Cerebellar nuclear complex (tissue), 1 donor: ENCODE measurements at places on chromosomes 4 and X.

GRCh38 chr4:41106694-41107419 lies 107.5 kb downstream of the APBB2 start:
- no peak for DNase-seq

- no peak for DNase-seq
Measured at GRCh38 chr4:69731241-69731640, 29.2 kb downstream of the SULT1B1 start.

- no peak for DNase-seq
Measured at GRCh38 chrX:2502668-2503519, 2.1 kb upstream of the DHRSX start.

- no peak for DNase-seq
Measured at GRCh38 chr4:57314636-57315035, 204.5 kb upstream of the IGFBP7 start.

GRCh38 chr4:78707268-78707667 lies 68.9 kb upstream of the BMP2K start:
- no peak for DNase-seq

- DNase-seq, result no peak
Measured at GRCh38 chrX:40736170-40736505, 796 bp upstream of the MED14 start.

GRCh38 chrX:44310227-44310626 lies 33.2 kb downstream of the EFHC2 start:
- no peak for DNase-seq

- DNase-seq, result no peak
Measured at GRCh38 chr4:127782275-127783025, at the start of gene HSPA4L. HSPA4L (plus strand) TSS chr4:127782322; CDS start chr4:127782551, 229 bp downstream.

GRCh38 chr4:1234309-1234695 lies 14.6 kb downstream of the CTBP1 start:
- no peak for DNase-seq

DNA sequence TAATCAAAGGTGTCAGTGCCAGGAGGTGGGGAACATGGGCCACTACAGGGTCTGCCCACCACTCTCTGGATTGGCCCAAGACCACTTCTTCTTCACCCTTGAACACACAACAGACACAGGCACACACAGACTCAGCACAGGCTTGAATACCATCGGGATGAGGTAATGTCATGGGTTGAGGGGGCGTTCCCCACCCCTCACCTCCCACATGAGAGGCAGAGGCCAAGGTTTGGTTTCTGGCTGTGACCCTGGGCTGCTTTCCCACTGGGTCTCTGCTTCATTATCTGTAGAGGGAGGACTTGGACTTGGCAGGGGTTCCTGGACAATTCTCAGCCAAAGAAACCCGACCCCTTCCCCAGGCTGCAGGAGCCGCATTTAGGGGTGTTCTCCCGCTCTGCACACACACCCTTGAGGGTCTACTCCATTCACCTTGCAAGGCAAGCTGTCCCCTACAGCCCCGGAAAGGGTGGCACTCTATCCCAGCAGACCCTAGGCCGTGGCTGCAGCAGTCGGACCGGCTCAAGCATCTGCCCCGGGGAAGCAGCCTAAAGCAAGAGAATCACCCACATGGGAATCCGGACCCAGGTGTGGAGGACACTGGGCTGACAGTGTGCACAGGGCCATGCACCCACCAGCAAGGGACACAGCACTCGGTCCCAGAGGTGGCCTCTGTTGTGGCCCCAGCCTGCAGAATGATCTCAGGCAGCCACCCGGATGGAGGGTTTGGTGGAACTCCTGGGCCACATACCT lies 62.4 kb downstream of the TRMT44 start:
- DNase-seq, result no peak

- DNase-seq, result no peak
Measured at GRCh38 chr4:11209826-11210225, 218.9 kb downstream of the HS3ST1 start.

DNA sequence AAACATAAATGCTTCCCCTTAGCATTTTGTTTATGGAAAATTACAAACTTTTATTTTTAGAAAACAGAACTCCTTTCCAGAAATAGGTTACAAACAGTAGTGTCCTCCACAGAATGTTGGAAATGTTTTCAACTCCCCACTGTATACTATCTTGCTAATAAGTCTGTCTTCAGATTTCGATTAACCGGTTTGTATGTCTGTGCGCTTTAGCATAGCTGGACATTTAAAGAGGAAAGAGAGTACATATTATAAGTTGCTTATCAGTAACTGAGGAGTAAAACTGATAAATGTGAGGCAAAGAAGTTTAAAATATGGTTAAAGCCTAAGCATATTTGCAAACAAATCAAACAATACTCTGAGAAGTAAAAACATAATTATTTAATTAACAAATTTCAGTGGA lies 3.4 kb downstream of the CXCL8 start:
- DNase-seq, result no peak

DNA sequence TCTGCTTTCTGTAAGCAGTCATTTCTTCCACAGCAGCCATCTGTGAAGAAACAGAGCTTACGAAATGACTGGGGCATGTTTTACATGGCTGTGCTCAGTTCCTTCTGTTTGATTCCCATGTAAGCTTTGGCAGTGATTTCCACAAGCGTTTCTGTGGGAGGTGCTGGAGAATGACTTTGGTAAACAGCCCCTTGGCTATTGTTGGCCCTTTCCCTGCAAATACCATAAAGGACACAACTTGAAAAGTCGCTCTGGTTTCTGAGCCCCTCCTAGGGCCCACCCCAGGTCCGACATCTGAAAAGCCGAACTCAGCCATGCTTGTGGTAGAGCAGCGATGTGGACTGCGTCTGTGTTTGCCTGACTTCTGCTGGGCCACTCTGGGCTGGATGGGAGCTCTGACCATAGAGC lies 3.7 kb downstream of the LIMCH1 start:
- no peak for DNase-seq

DNA sequence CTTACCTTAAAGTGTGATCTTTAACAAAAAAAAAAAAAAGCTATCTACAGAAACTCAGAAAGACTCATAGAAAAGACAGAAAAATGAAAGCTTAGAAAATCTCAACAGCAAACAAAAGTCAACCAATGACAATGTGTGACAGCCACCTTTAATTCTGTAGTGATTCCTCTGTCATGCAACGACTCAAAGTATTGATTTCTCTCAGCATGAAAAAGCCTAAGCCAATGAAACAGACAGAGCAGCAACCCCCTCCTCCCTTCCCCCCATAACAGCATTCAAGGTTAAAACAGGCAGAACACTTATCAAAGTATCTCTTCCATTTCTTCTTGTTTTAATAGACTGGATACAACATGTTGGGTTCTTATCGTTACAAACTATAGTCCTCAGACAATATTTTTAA lies 112.5 kb downstream of the MAB21L2 start:
- no peak for DNase-seq

- DNase-seq, result no peak
Measured at GRCh38 chrX:42869659-42870476, 91.9 kb upstream of the PPP1R2C start.

GRCh38 chr4:138452826-138453225 lies 210.7 kb upstream of the SLC7A11 start:
- DNase-seq, result no peak

GRCh38 chrX:116749943-116750342 lies 287.2 kb upstream of the CT83 start:
- DNase-seq, result no peak

- DNase-seq, result no peak
Measured at GRCh38 chrX:107541244-107541643, 87.1 kb upstream of the PRPS1 start.

DNA sequence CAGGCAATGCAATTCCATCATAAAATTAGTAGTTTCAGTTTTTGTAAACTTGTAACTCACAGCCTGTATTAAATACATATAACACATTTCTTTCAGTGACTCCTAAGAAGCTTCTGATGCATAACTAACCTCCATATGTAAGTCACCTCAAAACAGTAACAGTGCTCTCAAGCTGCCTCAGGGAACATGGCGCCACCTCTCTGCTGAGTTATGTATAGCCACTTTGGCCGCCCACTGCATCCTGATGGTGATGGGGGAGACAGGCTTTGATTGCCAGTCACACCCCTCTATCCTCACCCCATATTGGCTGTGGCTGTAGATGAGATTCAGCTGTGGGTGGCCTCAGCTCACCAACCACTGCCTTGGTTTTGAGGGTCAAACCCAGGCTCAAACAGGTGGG lies 54.3 kb downstream of the LRBA start:
- DNase-seq, result no peak

- DNase-seq, result no peak
Measured at GRCh38 chrX:45715748-45716147, 515.1 kb upstream of the DIPK2B start.

- no peak for DNase-seq
Measured at GRCh38 chr4:112058433-112058832, 86.8 kb upstream of the FAM241A start.

DNA sequence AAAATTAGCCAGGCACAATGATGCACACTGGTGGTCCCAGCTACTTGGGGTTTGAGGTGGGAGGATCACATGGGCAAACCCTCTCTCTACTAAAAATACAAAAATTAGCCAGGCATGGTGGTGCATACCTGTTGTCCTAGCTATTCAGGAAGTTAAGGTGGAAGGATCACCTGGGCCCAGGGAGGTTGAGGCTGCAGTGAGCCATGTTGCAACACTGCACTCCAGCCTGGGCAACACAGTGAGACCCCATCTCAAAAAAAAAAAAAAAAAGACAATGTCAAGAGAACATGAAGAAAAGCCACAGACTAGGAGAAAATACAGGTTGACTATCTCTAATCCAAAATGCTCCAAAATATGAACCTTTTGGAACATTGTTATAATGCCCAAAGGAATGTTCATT lies 153.8 kb downstream of the NEK1 start:
- DNase-seq, result no peak

DNA sequence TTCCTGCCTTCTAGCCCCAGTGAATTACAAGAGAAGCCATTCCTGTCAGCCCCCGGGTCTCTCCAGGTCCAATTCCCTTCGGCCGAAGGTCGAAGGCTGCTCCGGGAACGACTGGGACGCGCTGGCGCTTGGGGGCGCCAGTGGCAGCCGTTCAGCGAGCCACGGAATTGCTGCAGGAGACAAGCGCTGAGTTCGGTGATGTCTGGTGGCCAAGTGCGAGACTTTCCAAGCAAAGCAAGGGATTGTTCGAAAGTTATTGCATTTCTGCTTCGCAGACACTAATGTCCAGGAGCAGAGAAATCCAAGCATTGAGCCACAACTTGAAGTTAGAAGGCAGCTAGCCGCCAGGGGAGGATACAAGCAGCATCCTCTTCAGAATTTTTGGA lies 1.1 kb upstream of the DKK2 start:
- no peak for DNase-seq

DNA sequence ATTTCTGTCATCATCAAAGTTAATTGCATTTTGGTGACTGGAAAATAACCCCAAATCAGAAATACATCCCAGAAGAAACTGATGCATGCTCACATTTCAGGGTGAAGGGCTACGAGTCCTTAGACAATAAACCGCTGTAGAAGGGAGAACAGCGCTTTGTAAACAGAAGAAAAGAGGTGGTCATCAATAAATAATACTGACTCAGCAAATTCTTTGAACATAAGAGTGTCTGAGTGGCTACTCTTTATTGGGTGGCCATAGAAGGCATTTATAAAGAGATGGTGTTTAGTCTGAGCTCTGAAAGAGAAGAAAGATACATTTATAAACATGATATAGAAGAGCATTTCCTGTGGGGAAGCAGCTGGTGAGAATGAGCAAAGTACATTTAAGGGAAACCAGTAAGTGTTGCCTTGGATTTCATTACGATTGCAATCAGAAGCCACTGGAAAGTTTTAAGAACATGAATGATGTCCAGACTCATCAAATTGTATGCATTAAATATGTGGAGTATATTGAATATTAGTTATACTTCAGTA lies 246.9 kb upstream of the GIMD1 start:
- no peak for DNase-seq

- no peak for DNase-seq
Measured at GRCh38 chr4:19776929-19777328, 474.8 kb upstream of the SLIT2 start.

DNA sequence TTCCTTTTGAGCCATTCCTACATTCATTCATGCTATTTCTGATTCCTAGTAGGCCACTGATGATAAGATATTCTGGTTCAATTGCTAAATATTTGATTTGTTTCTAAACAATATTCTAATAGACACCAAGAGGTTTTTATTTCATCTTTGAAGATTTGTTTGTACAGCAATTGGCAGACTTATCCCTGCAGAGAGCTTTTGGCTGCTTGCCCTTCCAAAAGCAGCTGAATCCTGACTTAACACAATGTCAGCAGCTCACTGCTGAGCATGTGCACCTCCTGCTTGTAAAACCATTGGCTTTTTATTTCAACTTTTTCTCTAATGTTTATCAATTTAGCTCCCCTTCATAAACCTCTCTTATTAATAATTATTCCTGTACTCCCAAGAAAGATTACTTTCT lies 45.3 kb downstream of the MMRN1 start:
- no peak for DNase-seq

GRCh38 chr4:53608242-53608641 lies 17.0 kb upstream of the LNX1 start:
- DNase-seq, result no peak

DNA sequence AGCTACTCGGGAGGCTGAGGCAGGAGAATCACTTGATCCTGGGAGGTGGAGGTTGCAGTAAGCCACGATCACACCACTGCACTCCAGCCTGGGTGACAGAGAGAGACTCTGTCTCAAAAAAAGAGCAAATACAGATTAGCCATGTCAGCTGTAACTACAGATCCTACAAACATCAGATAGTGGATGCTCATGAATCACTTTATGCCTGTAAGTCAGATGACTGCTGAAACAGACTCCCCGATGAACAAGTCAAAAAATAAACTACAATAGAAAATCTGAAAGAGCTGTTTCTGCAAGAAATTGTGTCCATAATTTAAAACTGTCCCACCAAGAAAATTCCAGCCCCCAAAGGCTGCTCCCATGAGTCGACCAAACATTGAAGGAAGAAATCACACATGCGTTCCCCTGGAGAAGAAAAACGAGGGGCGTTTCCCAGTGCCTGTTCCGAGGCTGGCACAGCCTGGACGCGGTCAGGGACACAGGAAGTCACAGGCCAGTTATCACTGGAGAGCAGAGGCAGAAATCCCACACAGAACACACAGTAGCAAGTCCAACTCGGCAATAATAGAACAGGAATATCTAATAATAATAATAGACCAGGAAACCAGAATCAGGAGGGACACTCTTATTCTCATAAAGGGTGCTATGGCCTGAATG lies 30.0 kb upstream of the GTPBP6 start:
- DNase-seq, result no peak

- peak; percentile 42 for DNase-seq
Measured at GRCh38 chrX:18886344-18887161, 97.4 kb downstream of the PHKA2 start.

- DNase-seq, result no peak
Measured at GRCh38 chr4:123788577-123788976, 392.0 kb downstream of the SPRY1 start.
